ENCODE measurements at places on chromosomes 1 and 21. TPM values are rescaled to one million over a fixed set of nuclear protein-coding genes. Genes with fewer than 3 reads are reported as not detected.

Gene ADGRB2
- 0.68 TPM for total RNA-seq

Gene RIMS3
- total RNA-seq: 0.57 TPM

Gene MPL
- not detected for total RNA-seq

GRCh38 chr1:200337410-200337809 is 72.4 kb downstream of the ZNF281 start:
- no peak for DNase-seq

DNA sequence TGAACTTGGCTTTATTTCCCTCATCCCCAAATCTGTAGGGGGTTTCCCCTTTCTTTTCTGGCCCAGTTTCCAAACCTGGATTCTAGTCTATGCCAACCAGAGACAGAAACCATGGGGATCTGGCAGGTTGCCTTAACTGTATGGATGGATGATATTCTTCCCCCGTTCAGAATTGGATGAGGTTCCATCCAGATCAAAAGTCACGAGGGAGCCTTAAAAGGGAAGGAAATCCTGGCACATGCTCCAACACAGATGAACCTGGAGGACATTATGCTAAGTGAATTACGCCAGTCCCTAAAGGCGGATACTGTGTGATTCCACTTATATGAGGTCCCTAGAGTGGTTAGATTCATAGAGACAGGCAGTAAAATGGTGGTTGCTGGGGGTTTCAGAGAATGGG is 124.4 kb downstream of the HUNK start:
- DNase-seq: no peak

- no peak for DNase-seq
Measured at GRCh38 chr1:44973645-44974044, 12.8 kb downstream of the EIF2B3 start.

DNA sequence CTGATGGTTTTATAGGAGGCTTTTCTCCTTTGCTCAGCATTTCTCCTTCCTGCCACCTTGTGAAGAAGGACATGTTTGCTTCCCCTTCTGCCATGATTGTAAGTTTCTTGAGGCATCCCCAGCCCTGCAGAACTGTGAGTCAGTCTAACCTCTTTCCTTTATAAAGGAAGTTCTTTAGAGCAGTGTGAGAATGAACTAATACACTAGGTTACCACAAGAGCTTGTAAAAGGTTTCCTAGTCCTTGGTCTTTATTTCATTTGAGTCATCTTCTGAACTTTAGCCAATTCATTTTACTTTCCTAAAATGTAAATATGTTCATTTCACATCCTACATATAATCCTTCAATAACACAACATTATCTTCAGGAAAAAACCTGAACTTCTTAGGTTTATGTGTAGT is 365.3 kb downstream of the HHIPL2 start:
- no peak for DNase-seq
